Psoas muscle (tissue), 8 donors: ENCODE measurements at places on chromosomes 4 and X. TPM values are rescaled to one million over a fixed set of nuclear protein-coding genes. Genes with fewer than 3 reads are reported as not detected.

DNA sequence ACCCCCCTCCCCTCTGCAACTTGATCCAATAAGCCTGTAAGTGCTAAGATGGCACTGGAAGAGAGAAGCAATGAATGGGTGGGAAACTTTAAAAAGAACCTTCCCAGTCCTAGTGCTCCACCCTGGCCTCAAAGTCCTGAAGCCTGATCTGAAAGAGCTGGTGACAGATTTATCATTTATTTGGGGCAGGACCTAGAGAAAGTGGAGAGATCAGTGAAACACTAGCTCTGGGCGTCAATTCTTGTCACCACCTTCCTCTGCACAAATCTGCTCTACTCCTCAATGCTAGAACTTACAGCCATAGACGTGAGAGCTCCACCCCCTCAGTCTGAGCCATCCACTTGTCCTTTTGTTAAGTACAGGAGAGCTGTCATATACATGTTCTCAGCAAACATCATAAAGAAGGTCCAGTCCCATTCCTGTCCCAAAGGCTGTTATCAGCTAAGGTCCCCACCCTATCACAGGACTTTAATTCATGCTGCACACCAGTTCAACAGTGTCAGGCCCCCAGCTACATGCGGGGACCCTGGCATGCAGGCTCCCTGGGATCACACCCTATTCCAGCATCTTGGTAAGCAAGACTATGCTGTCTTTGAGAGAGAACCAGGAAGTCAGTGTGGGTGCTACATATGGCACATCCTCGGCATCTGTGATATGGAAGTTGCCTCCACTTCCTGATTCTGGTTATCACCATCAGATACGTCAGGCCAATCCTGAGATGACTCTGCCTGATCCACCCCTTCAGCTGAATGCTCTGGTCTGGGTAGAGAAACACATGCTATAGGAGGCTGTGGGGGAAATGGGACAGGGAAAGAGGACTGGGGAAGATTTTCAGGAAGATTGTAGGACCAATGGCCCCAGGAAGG, 2.3 kb downstream of the P2RY4 start:
- no peak for DNase-seq

DNA sequence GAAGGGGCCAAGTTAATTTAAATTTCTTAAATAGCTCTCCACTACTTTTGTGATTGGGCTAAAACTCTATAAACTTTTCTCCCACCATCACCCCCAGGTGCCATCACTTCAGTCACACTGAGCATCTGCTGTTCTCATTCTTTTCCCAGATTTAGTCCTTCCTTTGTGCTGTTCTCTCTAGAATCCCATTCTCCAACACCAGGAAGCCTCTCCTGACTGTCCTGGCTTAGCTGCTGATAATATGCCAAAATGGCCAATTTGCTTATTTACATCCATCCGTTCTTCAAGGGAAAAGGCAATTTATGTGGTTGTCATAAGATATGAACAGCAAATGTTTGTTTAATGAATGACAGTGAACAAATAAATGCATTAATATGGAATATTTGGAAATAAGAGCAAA, 44.1 kb downstream of the FGFBP1 start:
- DNase-seq: no peak

KLB gene
- polyA plus RNA-seq: 0.07 TPM

SHOX gene
- under 0.01 TPM for polyA plus RNA-seq

AFF2 gene
- 0.01 TPM for polyA plus RNA-seq
